Stimulated activated CD4-positive, alpha-beta T cell treated with anti-CD3 and anti-CD28 coated beads, Interleukin-1b, Interleukin-23, amount 100 ng/mL, for 4 hours (primary cell): ENCODE measurements at places on chromosomes 5 and 9.

DNA sequence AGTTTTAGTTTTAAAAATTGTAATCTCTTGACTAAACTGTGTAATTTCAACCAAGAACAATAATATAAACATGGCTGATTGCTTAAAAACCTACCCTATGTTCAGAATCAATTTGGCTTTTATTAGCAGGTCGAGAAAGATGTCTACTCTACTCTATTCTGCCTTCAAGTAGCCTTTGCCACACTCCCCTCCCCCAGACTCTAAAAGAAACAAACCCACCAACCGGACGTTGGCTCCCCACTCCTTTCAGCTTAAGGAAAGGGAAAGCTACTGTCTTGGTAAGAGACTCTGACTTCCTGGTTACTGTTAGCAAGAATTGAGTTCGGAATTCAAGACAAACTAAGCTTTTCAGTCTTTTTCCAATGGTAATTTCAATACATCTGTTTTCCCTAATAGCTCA, 46.7 kb downstream of the TNFAIP8 start:
- DNase-seq: no peak

GRCh38 chr9:35322075-35322885, 160.5 kb downstream of the UNC13B start:
- DNase-seq: no peak

GRCh38 chr5:170216257-170216864, 16.4 kb upstream of the C5orf58 start:
- no peak for DNase-seq

DNA sequence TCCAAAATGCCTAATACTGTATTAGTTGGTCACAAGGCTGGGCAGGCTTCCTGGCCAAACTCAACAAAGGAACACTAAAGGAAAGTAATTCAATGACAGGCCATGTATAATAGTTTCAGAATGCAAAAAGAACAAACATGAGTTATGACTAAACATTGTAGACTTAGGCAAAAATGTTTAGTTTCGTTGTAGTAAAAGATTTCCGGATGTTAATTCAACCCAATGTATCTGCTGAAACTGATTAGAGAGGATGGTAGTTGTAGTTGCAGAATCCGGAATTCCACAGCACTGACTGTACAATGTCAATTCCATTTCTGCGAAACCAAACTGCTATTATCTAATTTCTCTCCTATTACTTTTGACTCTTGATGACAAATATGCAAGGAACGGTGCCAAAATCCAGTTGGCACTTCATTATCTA, 117.9 kb upstream of the FST start:
- DNase-seq: no peak

DNA sequence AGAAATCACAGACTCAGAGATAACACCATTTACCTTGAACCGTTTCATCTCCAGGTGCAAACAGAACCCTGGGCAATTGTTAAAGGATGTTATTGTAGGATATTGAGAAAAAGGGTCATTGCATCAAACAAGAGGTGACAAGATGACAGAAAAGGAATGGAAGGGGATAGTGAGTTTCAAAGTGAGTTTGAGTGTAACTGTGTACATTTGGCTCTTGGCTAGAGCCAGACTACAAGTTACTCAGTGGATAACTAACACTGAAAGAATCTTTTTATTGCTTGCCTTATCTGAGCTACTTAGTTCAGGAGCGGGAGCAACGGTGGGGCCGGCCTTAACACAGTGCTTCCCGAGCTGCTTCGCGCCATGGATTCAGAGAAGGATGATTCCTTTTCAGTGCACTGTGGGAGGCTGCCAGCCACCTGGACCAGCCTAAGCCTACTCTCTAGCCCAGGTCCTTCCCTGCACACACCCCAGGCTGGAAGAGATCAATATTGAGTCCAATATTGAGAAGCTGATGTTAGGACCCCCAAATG, 193.4 kb downstream of the ATPSCKMT start:
- DNase-seq: no peak

DNA sequence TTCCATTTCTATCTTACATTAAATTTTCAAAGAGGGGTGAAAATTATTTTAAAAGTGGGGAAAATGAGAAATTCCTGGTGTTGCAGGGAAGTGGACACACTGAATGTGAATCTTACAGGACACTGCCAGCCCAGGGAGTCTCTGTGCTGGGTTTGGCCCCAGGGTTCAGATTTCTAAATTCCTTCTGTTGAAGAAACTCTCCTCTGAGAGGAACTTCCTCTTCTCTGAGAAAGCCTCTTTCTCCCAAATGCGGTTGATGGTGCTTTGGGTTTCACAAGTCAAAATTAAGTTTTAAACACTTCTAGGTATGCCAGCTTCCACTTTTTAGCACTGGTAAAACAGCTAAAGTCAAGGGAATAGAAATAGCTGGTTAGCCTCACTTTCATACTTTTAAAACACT, 317.9 kb upstream of the ITGA1 start:
- no peak for DNase-seq

DNA sequence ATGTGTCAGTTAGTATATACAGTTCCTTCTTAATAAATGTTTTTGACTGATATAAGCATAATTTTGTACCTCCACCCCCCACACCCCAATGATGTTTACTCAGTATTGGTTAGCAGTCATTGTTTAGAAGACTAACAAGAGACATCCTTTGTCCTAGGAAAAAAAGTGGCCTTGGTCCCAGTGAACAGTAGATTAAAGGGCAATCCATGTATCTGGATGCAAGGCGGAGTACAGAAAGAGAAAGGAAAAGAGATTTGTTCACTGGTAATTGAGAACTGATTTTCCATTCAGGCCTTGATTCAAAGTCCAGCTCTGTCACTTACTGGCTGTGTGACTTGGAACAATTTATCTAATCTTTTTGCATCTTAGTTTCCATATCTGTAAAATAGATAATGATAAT, 4.6 kb downstream of the RALGPS1 start:
- no peak for DNase-seq

DNA sequence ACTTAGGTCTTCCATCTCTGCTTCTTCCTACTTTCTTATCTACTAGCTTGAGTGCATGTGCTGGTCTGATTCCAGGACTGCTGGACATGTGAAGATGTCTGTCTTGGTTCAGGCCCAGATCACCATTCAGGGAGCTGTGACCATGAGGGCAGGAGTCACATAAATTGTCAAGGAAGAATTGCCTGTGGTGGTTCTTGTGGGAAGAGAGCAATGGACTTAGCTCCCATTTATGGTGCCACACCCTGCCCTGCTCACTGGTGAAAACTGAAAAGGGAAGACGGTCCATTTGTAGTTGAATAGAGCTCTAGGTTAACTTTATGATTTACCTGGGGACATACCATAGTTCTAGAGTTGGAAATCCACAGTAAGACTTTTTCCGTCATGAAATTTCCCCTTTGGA, 244.3 kb upstream of the ZNF608 start:
- DNase-seq: no peak

DNA sequence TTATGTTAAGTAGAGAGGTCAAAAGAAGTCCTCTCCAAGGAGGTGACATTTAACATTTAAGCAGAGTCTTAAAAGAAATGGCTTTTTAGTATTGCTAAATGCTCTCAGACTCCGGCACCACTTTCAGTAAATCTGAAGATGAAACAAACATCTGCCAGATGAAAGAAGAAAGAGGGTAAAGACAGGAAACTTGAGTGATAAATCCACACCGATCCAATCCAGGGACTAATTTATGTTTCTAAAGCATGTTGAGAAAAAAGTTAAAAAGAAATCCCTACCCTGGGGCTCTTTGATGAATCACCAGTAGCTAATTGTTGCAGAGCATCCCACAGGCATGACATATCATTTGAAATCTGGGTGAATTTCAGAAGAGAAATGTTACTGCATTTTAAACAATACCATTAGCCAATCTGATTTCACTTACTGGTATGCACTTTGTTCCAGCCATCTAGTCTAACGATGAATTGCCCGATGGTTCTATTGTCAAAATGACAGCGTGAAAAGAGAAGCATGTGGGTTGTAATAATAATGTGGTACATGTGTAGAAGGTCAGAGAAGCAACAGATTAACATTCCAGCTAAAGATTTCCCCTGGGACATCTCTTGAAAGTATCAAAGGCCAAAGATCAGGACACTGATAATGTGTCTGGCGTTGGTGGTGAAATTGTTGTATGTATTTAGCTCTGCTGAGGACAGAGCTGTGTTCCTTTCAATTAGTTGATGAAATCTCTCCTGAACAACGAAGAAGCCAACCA, 485.7 kb downstream of the CSNK1G3 start:
- no peak for DNase-seq

DNA sequence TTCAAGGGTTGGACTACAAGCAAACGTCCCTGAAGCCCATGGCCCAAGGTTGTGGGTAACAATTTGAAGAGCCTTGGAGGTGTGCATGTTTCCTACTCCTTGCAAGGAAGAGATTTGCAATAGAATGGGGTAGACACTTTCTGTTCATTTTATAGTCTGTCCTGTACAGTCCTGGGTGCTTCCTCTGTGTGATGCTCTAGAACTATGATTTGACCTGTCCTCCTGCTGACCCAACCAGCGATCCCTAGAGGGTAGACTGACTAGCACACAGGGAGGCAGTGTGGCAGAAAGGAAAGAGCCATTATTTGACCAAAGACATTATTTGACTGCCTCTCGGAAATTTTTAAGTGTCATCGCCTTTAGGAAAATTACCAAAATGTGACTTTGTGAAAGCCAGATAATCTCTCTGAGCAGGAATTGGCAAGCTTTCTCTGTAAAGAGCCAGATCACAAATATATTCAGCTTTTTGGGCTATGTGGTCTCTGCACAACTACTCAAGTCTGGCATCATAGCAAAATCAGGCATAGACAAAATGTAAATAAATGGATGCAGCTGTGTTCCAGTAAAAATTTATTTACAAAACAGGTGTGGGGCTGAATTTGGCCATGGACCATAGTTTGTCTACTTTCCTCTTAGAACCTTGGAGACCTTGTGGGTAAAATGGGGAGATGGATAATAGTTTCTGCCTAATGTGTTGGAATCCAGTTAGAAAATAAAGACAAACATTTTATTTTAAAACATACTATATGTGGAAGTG, 106.8 kb downstream of the DMRT2 start:
- no peak for DNase-seq

DNA sequence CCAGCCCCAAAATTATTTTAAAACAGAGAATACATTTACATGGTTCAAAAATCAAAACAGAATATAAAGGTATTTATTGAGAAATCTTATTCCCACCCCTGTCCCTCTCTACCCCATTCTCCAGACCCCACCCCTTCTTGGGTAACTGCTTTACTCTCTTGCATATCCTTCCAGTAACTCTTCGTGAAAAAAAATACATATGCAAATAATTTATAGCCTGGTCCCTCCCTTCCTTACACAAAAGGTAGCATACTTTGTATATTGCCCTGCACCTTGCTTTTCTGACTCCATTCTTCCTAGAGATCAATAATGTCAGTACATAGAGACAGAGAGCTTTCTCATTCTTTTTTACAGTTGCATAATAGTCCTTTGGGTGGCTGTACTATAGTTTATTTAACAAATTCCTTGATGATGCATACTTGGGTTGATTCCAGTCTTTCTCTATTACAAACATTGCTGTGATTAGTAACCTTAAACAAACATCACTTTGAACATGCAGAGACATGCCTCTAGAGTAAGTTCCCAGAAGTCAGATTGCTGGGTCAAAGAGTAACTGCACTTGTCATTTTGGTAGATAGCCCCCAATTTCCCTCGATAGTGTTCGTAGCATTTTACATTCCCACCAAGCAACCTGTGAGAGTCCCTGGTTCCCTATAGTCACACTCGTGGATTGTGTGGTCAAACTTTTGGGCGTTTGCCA, 47.9 kb downstream of the STOM start:
- no peak for DNase-seq

- DNase-seq: no peak
Observed at GRCh38 chr5:170886210-170886894, 24.5 kb downstream of the RANBP17 start.

- no peak for DNase-seq
Observed at GRCh38 chr9:70010015-70010414, 33.6 kb upstream of the MAMDC2 start.

- DNase-seq: no peak
Observed at GRCh38 chr9:89012294-89013042, 21.2 kb downstream of the S1PR3 start.

DNA sequence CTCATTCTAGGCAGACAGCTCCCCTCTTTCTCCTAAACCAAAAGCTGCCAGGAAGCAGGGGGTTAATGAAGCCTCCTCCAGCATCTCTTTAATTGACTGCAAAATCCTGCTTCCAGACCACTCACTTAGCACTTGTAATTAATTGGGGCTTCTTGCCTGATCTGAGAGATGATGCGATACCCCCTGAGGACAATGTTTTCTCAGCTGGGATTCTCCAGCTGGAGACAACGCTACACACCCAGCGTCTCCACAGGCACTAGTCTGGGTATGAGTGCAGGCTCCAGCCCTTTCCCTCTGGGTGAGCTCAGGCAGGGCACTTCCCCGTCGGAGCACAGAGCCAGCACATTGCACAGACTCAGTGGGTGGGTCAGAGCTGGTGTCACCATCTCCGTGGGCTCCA, 16.1 kb downstream of the CPLX2 start:
- DNase-seq: no peak

DNA sequence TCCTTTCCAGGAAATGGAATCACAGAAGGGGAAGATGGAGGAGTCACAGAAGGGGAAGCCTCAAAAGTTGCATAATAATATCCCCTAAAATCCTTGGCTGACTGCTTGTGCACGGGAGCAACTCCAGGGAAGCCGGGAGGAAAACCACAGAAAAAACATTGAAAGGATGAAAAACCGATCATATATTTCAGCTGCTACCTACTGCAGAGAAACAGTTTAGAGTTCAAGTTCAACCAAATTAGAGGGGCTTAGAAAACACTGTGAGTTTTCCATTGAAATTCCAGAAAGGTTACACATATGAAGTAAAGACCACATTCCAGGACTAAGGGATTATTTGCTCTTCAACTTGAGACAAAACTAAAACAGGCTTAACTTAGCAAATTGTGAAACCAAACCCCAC, 37.6 kb upstream of the MTAP start:
- no peak for DNase-seq

- DNase-seq: no peak
Observed at GRCh38 chr5:93307557-93307956, 273.5 kb downstream of the NR2F1-AS1 start.

DNA sequence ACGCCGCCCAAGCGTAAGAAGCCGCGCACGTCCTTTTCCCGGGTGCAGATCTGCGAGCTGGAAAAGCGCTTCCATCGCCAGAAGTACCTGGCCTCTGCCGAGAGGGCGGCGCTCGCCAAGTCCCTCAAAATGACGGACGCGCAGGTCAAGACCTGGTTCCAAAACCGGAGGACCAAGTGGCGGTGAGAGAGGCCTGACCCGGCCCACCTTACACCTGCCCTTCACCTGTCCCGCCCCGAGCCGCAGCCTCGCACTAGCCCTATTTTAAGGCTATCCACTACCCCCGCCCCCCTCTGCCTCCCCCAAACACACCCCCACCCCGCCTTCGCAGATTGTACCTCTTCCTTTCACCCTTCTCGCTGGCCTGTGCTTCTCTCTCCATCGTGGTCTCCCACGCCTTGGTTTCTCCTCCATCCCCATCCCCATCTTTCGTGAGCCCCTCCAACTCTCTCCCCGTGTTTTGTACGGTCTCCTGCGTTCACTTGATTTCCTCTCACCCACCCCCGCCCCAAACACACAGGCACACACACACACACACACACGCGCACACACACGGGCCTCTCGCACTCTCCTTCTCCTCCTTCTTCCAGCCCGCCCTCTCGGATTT, 1.3 kb downstream of the TLX3 start:
- no peak for DNase-seq

- no peak for DNase-seq
Observed at GRCh38 chr9:137217276-137218211, 4.5 kb downstream of the RNF208 start.
